ENCODE measurements at places on chromosomes 7 and 10.

GRCh38 chr7:38027884-38028455 lies 107.5 kb downstream of the EPDR1 start:
- DNase-seq = no peak

DNA sequence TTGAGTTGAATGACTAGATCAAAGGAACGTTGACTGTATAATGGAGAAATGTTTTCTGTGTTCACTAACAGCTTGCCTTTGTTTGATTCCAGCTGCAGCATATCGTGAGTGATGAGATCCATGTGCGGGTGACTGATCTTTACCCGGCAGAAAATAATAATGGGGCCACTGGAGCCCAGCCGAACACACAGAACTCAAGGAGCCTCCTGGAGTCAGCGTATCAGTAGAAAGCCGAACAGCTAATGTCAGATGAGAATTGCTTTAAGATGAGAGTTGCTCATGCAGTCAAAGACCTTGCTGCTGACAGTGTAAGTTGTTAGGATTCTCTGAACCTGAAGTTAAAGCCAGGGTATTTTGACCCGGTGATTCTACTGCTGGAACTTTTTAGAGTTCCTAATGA lies 34.3 kb upstream of the MTPAP start:
- no peak for DNase-seq

GRCh38 chr7:1175967-1176851 lies 16.2 kb upstream of the ZFAND2A start:
- peak; percentile 73 for DNase-seq

DNA sequence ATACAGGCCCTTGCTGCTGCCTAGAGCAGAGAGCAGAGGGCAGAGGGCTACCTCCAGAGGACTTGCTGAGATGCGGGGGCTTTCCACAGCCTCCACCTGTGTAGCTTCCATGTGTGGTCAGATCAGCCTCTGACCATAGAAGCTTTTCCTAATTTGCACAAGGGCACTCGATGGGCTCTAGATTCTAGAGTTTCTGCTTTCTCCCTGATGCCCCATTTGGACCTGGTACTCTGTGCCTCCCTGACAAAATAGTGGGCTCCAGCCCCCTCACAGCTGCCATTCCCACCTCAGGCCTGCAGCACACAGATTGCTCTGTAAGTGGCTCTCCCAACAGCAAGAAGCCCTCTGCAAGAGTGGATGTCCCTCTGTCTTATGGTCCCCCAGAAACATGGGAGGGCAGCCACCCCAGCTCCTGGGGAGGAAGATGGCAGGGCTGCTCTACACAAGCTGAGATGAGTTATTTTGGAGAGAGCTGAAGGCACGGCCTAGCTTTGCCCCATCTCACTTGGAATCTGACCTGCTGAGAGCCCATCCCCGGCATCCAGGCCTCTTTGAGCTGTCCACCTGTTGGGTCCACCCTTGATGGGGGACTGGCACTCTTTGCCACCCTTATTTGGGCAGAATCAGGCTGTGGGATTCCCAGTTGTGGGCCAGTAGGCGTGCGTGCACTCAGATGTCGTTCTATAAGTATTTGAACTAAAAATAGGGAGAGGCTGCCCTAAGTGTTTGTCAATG lies 16.7 kb downstream of the TMEM273 start:
- DNase-seq = no peak

DNA sequence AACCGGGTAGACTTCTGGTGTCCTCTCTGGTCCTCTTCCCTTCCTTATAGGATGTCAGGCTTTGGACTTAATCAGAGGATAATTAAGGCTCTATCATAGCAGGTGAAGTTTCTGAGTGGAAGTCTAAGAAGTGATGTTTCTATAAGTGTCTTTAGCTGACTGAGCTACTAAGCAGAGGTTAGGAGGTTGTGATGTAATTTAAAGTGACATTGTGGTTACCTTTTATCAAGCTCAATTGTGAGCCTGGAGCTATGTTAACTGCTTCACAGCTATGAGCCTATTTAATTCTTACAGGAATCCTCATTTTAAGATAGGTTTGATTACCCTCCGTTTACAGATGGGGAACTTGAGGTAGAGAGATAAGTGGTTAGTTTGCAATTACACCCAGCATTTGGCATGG lies 365.1 kb downstream of the AUTS2 start:
- DNase-seq = no peak

DNA sequence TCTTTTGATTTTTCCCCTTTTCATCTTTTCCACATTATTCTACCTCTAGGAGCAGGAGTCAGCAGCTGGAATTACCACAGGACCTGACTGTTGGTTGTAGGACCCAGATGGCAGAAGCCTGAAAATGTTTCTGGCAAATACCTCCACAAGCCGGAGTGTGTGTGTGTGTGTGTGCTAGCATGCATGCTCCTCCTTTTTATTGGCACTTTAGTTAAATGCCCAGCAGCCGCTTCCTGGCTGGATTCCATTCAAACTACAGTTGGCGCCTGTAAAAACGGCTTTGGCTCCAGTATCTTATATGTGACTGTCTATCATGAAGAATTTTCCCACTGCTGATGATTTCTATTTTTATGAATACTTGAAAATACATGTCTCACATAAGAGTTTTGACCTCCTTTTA lies 319.7 kb upstream of the SP4 start:
- no peak for DNase-seq

- DNase-seq = no peak
Measured at GRCh38 chr7:7920056-7920455, 48.5 kb upstream of the GLCCI1 start.

DNA sequence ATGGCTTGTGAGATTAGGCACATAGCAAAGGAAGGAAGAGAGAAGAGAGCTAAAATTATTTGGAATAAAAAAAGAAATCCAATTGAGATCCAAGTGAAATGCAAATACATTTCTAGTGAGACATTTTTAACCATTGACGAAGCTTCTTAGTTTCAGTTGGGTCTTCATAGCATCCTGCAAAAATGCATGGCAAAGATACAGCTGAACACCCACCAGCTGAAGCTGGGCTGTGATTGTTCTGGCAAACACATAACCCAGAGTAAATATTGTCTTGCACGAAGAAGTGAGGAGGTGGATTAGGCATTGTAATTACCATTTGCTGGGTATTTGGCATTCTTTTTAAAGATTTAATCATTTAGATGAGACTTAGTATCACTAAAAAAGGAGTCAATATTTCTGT lies 409.4 kb downstream of the GRM8 start:
- DNase-seq = no peak

GRCh38 chr7:108083980-108084379 lies 46.2 kb downstream of the LAMB4 start:
- DNase-seq = no peak

GRCh38 chr7:18610331-18610948 lies 114.9 kb downstream of the HDAC9 start:
- peak; percentile 10 for DNase-seq

DNA sequence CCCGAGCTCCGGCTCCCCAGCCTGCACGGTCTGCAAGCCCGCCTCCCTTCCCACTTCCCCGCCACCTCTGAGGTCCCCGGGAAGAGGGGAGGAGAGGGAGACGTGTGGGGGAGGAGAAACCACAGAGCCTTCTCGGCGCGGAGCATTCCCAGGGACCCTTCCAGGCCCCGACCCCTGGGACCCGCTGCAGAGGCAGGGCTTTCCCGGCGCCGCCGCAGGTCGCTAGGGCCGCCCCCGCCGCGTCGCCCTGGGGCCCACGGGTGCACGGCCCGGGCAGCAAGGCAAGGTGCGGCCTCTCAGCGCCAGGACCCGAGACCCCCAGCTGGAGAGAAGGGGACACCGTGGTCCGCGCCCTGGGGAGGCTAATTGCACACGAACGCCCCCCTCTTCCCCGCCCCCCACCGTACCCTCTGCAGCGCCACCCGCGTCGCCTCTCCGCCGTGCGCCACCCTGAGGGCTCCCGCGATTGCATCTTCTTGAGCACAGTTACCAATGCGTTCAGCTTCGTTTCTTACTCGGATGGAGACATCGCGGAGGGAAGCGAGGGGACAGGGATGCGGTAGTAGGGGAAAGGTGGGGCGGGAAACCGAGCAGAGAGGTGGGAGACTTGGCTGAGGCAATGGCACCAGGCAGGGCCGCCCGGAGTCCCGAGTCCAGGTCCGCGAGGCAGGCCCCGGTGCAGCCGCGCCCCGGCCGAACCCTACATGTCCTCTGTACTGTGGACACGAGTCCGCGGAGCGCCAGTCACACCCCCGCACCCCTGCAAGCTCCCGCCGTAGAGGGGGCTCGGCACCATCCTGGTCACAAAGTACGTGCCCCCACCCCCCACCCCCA lies 28.9 kb downstream of the SKIDA1 start:
- DNase-seq = peak; percentile 39

- DNase-seq = no peak
Measured at GRCh38 chr10:2282202-2282601, 544.9 kb upstream of the ADARB2 start.

DNA sequence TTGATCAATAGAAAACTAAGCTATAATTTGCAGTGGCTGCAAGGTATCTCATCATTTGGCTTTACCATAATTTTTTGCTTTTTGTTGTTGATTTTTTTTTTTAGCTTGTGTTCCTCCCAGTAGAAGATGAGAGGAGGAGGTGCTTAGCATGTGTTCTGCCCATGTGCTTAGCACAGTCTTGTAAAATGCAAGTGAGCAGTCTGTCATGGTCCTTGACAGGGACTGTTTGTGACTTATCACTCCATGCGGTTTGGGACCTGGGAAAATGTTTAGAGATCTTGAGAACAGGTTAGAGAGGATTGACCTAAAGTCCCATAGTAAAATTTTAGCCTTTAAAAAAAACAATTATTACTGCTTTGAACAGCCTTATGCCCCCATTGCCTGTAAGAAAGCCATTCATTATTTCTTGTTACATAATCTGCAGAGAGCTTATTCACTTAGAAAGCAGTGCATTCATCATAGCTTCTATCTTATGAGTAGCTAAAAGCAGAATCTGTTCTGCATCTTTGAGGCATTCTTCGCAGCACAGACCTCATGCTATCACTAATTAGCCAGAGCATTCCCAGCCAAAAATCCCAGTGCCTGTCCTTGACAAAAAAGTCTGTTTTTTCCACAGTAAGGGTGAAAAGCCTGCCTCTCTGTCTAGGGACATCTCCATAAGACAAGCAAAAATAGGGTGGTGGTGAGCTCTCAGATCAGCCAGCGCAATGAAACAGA lies 748.7 kb upstream of the GALNT17 start:
- no peak for DNase-seq

- peak; percentile 30 for DNase-seq
Measured at GRCh38 chr10:117439243-117439912, 64.1 kb upstream of the PDZD8 start.
